Left ventricle myocardium inferior (tissue), 1 donor: ENCODE measurements at places on chromosomes 2 and 18. TPM values are rescaled to one million over a fixed set of nuclear protein-coding genes. Genes with fewer than 3 reads are reported as not detected.

DNA sequence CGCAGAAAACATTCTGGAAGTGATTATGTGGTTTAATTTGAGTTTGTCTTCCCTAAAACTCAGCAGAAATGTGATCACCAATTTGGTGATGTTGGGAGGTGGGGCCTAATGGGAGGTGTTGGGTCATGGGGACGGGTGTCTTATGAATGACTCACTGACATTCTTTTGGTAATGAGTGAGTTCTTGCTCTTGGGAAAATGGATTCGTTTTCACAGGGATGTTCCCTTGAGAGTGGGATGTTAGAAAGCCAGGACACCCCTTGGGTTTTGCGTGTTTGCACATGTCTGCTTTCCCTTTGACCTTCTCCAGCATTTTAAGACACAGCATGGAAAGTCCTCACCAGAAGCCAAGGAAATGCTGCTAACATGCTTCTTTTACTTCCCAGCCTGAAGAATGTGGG is 321.5 kb upstream of the NT5C1B start:
- H3K4me3 ChIP-seq = no peak overlapping the region
- H3K36me3 ChIP-seq = no peaks in the 10 kb centered on the region
- DNase-seq = no peak
- peaks cover 6% of the 10 kb centered on the region for H3K4me1 ChIP-seq

DNA sequence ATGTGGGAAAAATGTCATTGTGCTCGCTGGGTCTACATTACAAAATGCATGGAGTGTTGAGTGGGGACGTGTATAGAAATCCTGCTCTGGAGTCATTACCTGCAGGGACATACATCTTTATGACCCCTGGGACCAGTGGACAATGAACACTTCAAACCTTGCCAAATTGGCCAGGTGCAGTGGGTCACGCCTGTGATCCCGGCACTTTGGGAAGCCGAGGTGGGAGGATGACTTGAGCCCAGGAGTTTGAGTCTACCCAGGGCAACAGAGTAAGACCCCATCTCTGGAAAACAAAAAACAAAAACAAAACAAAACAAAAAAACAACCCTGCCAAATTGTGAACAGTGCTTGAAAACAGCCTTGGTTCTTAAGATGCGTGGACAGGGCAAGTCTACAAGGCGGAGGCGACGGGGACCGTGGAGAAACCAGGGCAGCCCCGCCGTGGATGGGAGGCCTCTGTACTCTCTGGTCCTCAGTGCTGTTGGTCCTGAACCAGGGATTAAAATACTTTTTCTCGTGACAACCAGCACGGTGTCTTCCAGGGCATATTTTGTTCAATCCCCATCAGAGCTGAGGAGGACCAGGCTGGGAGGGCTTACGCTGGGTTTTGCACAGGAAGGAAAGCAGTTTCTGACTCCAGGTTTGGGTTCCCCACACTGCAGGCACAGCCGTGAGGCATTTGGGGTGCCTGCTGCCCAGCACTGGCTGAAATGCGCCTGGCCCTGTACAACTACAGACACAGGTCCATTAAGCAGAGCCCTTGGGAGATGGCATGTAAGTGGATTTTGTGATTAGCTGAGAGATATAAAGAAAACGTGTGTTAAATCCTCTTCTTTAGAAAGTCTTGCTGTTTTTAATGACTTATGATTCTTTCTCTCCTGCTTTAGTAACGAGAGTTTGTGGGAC is 13.7 kb downstream of the COLEC11 start:
- no peak for DNase-seq
- H3K4me3 ChIP-seq = no peak overlapping the region
- no peaks in the 10 kb centered on the region for H3K27me3 ChIP-seq
- no peaks in the 10 kb centered on the region for H3K36me3 ChIP-seq
- no peak overlapping the region for H3K27ac ChIP-seq
- H3K4me1 ChIP-seq = no peaks in the 10 kb centered on the region

GRCh38 chr18:68498185-68498584 is 216.7 kb downstream of the TMX3 start:
- no peak for DNase-seq
- no peak overlapping the region for H3K4me3 ChIP-seq
- H3K36me3 ChIP-seq = no peaks in the 10 kb centered on the region
- H3K4me1 ChIP-seq = no peaks in the 10 kb centered on the region
- H3K27me3 ChIP-seq = no peaks in the 10 kb centered on the region
- no peak overlapping the region for H3K27ac ChIP-seq

- peaks cover 46% of the 10 kb centered on the region for H3K4me1 ChIP-seq
- no peak overlapping the region for H3K27ac ChIP-seq
- H3K27me3 ChIP-seq = no peaks in the 10 kb centered on the region
- H3K4me3 ChIP-seq = no peak overlapping the region
- no peak for DNase-seq
- H3K36me3 ChIP-seq = no peaks in the 10 kb centered on the region
Observed at GRCh38 chr2:43055985-43056384, 170.4 kb downstream of the ZFP36L2 start.

GRCh38 chr2:105139556-105140239 is 101.8 kb downstream of the MRPS9 start:
- H3K4me3 ChIP-seq = no peak overlapping the region
- peaks cover 9% of the 10 kb centered on the region for H3K4me1 ChIP-seq
- H3K27me3 ChIP-seq = peaks cover 71% of the 10 kb centered on the region
- no peak overlapping the region for H3K27ac ChIP-seq
- DNase-seq = no peak

DNA sequence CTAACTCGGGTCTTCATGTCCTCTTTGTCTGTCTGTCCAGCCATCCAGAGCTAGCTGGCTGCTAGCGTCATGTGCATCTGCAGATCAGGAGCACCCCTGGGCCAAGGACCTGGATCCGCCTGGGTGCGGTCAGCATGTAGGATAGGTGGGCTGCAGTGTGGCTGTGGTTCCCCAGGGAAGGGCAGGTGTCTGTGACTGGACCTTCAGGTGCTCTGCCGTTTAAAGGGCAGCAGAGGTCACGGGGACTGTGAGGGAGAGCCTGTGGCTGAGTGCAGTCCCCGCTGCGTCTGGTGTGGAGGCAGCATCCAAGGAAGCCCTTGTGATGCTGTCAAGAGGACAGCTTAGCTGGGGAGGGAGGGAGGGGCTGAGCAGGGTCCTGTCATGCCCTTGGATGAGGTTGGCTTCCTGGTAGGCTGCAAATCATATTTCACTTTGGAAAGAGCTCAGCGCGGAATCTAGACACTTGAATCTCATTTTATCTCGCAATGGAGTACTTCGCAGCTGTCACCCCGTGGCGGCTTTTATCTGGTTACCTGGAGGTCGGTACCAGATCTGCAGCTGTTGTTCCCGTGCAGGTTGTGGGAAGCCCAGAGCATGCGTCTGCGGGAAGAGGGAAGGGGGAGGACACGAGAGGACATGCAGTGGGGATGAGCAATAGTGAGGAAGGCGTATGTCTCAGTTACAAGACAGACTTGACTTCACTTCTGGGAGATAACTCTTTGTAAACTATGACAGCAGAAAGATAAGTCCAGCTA is 5.9 kb upstream of the RALB start:
- peaks cover 21% of the 10 kb centered on the region for H3K4me1 ChIP-seq
- peaks cover 22% of the 10 kb centered on the region for H3K27me3 ChIP-seq
- DNase-seq = no peak
- H3K36me3 ChIP-seq = no peaks in the 10 kb centered on the region
- no peak overlapping the region for H3K27ac ChIP-seq

DNA sequence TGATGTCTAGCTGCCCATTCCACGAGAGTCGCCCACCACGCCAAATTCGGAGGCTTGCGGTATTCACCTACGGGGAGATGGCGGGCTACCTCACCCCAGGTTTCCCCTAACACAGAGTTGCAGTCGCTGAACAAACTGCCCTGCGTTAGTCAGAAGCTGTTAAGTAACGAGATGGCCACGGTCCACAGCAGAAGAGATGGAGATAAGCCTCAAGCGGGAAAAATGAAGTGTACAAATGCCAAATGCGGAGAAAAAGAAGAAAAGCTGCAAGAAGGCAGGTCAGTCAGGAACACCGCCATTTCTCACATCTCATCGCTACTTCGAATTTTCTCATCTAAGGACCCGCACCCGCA is 425 bp downstream of the ASB3 start:
- no peak for DNase-seq
- H3K36me3 ChIP-seq = peaks cover 15% of the 10 kb centered on the region

FEV gene
- not detected for total RNA-seq

SIX3 gene
- total RNA-seq = not detected
